T-helper 1 cell treated with Interleukin-12 subunit alpha and Interleukin-12 subunit beta and Interleukin-4 antibody, amounts not matched to agents 30 ng/mL and 1 ng/mL, for 36 hours (primary cell): ENCODE measurements at places on chromosomes 3 and 15. TPM values are rescaled to one million over a fixed set of nuclear protein-coding genes. Genes with fewer than 3 reads are reported as not detected.

CELSR3 gene
- total RNA-seq: 6.0 and 7.4 TPM in 2 replicates

A4GNT gene
- total RNA-seq: not detected in 2 replicates

CISH gene
- total RNA-seq: 479 and 481 TPM in 2 replicates

LRRC31 gene
- total RNA-seq: not detected in 2 replicates

FOXL2NB gene
- total RNA-seq: not detected in 2 replicates

ZNF717 gene
- 7.0 and 7.6 TPM in 2 replicates for total RNA-seq

RBP2 gene
- total RNA-seq: not detected in 2 replicates

GOLGA6L25 gene
- not detected in 2 replicates for total RNA-seq

PTX3 gene
- total RNA-seq: not detected in 2 replicates

SLC9C1 gene
- total RNA-seq: not detected in 2 replicates

HTR3E gene
- not detected in 2 replicates for total RNA-seq

BCL2A1 gene
- 31.0 and 32.8 TPM in 2 replicates for total RNA-seq

INKA1 gene
- total RNA-seq: 0.27 and 0.73 TPM in 2 replicates

NME9 gene
- total RNA-seq: 0.71 TPM in 1 of 2 replicates, not detected in the other

CCDC39 gene
- not detected in 2 replicates for total RNA-seq

HRG gene
- not detected in 2 replicates for total RNA-seq

MOBP gene
- not detected in 2 replicates for total RNA-seq

APOD gene
- total RNA-seq: 1.4 and 2.5 TPM in 2 replicates

P3H2 gene
- total RNA-seq: not detected in 2 replicates

MST1R gene
- total RNA-seq: 3.7 and 4.8 TPM in 2 replicates

DCP1A gene
- total RNA-seq: 37.3 and 40.1 TPM in 2 replicates

TRANK1 gene
- total RNA-seq: 53.0 and 59.1 TPM in 2 replicates

SCAMP5 gene
- total RNA-seq: 0.98 and 1.4 TPM in 2 replicates

NR2E3 gene
- not detected in 2 replicates for total RNA-seq

GRIP2 gene
- 0.05 and 0.10 TPM in 2 replicates for total RNA-seq

CCR8 gene
- 11.3 and 12.8 TPM in 2 replicates for total RNA-seq
